ENCODE measurements at places on chromosomes 2 and 18.
A peak's percentile ranks its signal among the peaks of the same experiment; 100 is the strongest.

GRCh38 chr2:221606424-221606823 is 34.3 kb upstream of the EPHA4 start:
- DNase-seq, result no peak

GRCh38 chr2:1394709-1395408 is 18.4 kb upstream of the TPO start:
- DNase-seq, result no peak

- DNase-seq, result no peak
Measured at GRCh38 chr2:3387011-3387410, 7.5 kb downstream of the TRAPPC12 start.

- peak; percentile 78 for DNase-seq
Measured at GRCh38 chr2:85327160-85327821, 498 bp downstream of the TGOLN2 start.

DNA sequence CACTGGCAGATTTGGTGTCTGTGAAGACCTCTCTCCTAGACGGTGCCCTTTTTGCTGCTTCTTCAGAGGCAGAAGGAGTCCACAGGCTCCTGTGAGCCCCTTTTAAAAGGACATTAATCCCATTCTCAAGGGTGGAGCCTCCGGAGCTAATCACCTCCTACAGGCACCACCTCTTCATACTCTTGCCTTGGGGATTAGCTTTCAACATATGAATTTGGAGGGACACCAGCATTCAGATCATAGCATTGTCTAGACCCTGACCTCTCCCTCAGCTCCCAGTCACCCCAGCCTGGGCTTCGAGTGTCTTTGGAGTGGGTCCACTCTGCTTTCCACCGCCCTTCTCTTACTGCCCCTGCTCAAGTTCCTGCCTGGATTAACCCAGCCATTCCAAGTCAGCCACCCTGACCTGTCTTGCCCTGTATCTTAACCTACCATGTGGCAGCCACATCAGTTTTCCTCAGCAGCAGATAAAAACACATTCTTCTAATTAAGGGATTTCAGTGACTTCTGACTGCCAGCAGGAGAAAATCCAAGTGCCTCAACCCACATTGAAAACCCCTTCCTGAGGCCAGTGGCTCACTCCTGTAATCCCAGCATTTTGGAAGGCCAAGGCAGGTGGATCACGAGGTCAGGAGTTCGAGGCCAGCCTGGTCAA is 6.1 kb upstream of the NCL start:
- no peak for DNase-seq

DNA sequence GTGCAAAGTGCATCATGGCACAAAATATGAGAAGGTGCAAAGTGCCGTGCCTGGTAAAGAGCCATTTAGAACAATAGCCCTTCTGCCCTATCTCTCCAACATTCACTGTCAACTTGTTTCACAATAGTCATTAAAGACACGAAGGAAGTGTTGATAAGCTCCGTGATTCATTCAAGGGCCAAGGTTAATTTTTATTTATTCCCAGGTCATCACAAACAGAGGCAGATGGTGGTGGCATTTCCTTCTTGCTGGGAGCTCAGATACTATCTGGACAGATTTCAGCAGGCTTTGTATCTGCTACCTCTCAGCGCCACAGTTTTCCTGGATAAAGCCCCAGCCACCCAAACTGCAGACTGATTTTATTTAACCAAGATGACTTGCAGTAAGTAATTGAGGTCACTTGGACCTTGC is 309.3 kb downstream of the ZNF521 start:
- DNase-seq, result no peak

- no peak for DNase-seq
Measured at GRCh38 chr2:88320076-88320773, 132.3 kb downstream of the FOXI3 start.

- DNase-seq, result no peak
Measured at GRCh38 chr2:19120181-19120580, 238.2 kb downstream of the OSR1 start.

- peak; percentile 54 for DNase-seq
Measured at GRCh38 chr2:101956465-101957438, 35.0 kb upstream of the IL1R2 start.

- DNase-seq, result no peak
Measured at GRCh38 chr2:213995400-213996105, 415.3 kb upstream of the VWC2L start.

GRCh38 chr18:50563376-50563775 is 3.5 kb downstream of the MAPK4 start:
- DNase-seq, result no peak

DNA sequence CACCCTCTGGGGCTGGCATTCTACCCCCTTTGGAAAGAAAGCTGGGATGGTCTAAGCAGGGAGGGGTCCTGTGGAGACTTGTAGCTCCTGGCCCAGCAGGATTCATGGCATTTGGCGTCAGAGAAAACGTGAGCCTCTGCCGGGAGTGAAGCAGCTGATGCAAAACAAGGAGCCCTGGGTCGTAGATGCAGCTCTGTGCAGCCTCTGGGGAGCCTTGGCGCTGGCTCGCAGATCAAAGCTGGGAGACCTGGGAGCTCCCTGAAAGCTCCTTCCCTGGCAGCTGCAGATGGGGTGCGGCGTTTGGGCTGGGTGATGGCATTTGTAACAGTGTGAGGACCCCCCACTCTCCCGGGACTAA is 148.3 kb downstream of the KLHL29 start:
- no peak for DNase-seq

- DNase-seq, result no peak
Measured at GRCh38 chr18:50754297-50754696, 65.5 kb downstream of the MRO start.

DNA sequence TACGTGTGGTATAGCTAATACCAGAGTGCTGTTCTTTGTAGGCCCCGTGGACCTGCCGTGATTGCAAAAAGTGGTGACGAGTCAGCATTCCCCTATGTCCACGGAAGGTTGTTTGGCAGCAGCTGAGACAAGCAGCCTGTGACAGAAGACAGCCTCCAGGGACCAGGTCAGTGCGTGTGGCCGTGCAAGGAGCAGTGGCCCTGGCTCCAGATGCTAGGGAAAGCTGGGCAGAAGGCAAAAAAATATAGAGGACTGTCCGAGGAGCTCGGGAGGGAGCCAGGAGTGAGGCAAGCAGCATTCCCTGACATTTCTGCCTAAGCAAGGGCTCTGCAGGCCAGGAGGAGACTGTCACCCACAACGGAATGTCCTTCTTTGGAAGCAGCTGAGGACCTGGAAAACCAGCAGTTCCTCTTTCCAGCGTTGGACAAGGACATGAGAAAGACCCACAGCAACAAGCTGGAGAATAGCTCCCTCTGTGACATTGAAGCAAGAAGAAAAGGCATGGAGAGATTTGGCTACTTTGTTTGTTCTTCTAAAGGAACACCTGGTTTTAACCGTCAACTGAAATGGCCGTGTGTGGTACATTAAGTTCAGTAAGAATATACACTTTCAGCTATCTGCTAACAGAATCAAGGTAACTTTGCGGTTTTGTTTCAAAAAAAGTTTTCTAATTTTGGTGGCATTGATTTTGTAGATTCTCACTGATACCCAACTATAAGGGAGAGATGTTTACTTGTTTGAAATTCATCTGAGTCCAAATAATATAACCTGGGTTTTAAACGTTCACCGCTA is 58.3 kb downstream of the NPAS2 start:
- no peak for DNase-seq

DNA sequence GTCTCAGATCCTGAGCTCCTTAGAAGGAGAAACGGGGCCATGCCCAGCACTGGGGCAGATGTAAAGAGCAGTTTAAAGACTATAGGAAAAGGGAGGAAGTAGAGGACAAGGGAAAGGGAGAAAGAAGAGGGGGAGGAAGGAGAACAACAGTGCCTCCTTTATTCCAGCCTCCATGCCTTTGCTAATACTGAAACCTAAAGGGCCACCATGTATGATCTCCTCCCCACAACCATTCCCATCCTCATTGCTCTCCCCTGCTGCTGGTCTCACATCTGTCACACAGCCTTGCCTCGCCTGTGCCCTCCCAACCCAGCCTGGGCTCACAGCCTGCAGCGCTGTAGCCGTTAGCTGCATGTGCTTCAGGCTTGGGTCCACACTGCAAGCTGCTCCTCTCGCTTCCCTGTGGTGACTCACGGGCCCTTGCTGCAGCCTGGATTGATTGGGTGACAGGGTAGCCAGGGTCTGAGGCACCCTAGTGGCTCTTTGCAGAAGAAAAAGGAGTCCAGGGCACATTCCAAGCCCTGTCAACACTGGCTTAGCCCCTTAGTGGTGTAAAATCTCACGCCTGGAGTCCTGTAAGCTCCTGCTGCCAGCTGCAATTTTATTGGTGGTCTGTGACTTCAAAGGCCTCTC is 281.9 kb downstream of the SRBD1 start:
- peak; percentile 47 for DNase-seq

- no peak for DNase-seq
Measured at GRCh38 chr18:36717422-36718110, 111.2 kb downstream of the TPGS2 start.

- DNase-seq, result peak; percentile 68
Measured at GRCh38 chr2:65437392-65438135, 5.2 kb upstream of the SPRED2 start.

DNA sequence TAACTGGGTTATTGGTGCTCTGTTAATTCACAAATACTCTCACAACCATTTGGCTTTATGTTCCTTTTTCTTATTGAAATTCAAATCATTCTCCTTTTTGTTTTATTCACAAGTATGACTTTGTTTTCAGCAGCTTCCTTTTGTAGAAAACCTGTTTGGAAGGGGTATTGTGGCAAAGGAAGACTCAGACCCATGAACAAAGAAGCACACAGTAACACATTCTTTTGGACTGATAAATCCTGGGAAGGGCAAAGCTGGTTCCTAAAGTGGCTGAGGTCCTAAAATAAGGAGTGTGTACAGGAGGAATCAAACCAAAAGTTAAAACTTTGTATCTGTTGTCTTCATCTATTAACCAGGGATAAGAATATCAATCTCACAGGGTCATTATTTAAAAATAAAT is 374.7 kb upstream of the FIGN start:
- no peak for DNase-seq

DNA sequence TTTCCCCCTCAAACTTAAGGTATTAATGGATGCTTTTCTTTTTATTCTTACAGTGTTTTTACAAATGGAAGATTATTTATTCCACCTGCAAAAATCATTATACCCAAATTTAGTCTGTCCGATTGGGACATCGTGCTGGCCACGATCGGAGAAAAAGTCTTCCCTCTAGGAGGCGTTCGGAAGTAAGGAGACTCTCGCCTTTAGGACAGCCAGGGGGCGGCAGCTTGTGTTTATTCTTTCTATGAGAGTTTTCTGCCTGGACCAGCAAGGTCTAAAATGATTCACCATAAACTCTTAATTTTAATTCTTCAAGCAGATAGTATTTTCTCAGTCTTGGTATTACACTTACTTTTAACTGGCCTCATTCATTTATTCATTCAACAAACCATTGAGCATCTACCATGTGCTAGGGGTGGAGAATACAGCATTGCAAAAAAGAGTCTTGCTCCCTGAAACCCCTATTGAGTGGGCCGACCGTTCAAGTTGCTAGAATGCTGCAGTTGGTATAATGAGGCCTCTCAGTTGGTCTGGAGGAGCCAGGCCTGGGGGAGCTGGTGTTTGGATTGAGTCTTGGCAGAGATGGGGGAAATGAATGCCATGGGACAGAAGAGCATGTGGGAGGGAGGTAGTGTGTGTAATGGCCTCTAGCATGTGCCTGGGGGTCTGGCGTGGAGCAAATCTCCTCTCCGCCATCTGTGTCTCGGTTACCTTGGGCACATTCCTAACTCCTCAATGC is 38.7 kb downstream of the DCDC2C start:
- DNase-seq, result no peak

DNA sequence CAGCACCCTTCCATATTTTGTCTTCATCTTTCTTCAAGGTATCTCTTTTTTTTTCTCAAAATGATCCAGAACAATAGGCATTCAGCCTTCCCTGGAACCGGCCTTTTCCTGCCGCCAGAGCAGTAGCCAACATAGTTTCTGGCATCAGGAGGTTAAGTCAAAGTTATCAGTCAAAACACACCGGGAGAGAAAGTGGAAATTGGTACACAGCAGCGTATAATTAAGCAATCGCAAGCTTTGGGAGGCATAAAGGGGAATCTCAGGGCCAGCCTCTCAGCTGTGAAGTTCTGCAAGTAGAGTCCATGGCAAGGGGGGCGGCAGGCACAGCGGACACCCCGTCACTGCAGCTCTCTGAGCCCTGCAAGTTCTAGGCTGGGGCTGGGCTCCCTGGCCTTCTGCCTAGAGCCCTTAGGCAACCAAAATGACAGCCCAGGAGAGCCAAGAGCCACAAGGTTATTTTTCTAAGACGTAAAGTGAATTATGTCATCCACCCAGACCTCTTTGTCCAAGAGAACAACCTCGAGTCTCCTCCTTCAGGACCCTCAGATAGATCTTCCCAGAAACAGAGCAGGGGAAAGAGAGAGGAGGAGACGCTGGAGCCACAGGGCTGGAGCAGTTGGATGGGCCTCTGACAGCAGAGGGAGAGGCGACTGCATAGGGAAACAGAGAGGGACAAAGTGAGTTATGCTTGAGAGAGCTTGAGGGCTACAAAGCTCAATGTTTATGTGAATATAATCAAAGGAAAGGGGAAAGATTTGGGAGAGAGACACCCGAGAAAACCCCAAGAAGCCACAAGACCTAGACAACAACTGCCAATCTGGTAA is 114.7 kb downstream of the BCL2L11 start:
- DNase-seq, result no peak

GRCh38 chr2:148238561-148238960 is 217.7 kb downstream of the MBD5 start:
- no peak for DNase-seq

DNA sequence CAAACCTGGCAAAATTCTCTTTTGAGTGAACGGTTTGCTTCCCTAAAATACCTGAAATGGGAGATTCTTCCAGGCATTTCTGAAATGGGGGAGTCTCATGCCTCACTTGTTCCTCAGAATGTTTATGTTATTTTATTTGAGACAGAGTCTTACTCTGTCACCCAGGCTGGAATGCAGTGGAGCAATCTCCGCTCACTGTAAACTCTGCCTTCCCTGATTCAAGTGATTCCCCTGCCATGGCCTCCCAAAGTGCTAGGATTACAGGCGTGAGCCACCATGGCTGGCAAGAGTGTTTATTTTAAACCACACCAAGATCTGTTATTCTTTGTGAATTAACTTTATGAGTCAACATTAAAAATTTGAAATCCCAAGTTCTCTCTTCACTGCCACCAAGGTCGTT is 6.4 kb upstream of the FHL2 start:
- DNase-seq, result no peak

- no peak for DNase-seq
Measured at GRCh38 chr2:226048611-226049010, 649.1 kb downstream of the NYAP2 start.

DNA sequence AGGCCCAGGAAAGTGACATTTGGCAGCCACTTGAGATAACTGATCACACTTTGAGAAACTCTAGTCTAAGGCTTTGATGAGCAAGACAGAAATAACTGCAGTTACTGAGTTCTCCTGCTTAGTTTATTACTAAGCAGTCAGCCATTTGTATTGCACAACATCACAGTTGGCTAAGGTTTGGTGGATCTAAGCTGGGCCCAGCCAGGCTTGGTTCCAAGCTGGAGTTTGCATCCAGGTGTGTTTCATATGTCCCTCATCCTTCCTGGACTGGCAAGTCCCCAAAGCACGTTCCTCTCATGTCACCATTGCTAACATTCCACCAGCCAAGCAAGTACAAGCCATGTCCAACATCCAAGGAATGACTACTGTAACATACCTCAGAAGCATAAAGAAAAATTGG is 71.3 kb upstream of the ZNF532 start:
- DNase-seq, result no peak

- DNase-seq, result peak; percentile 56
Measured at GRCh38 chr2:195543902-195544894, 112.8 kb upstream of the SLC39A10 start.
